DMS 273 treated with DMSO at 0.1 percent for 48 hours (cell line): ENCODE measurements at places on chromosomes 16 and 17.

- DNase-seq = no peak
Measured at GRCh38 chr16:73026754-73027684, 20.9 kb downstream of the ZFHX3 start.

GRCh38 chr16:15536843-15537242 lies 102.5 kb downstream of the BMERB1 start:
- peak; percentile 86 for DNase-seq

DNA sequence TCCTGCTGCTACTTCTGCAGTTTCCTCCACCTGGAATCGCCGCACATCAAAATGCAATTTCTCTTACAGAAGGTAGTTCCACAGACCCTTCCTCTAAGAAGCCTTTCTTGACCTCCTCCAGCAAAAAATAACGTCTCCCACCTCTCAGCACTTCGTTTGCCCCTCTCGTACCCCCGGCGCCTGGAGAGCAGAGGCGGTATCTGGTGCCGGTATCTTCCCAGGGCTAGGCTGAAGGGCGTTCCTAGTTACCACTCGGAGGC lies 482 bp downstream of the DCTPP1 start:
- DNase-seq = no peak

GRCh38 chr16:50430076-50430475 lies 61.3 kb upstream of the BRD7 start:
- no peak for DNase-seq

- no peak for DNase-seq
Measured at GRCh38 chr17:35132099-35132498, 10.0 kb downstream of the NLE1 start.

DNA sequence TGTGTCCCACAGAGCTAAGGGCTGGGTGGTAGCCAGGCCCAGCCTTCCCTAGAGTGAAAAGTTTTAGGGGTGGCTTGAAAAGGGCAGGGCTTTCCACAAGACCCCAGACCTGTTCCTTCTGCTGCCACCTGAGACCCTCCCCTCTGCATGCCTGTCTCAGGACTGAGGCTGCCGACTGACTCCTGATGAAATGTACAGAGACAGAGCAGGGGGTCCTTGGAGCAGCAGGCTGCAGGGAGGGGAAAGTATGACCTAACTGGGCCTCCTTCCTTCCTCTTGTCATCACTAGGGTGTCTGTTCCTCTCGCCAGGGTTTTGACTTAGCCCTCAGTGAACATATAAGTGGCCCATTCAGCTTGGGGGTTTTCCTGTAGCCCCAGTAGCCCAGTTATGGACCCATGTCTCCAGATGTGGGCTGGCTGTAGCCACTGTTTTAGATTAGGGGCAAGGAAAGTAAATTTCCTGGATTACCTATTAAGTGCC lies 14.9 kb upstream of the NFATC3 start:
- DNase-seq = no peak

- no peak for DNase-seq
Measured at GRCh38 chr17:48578616-48579470, 693 bp upstream of the HOXB4 start.

- DNase-seq = peak; percentile 14
Measured at GRCh38 chr17:2892305-2892971, 96.2 kb downstream of the RAP1GAP2 start.

GRCh38 chr16:65624229-65624628 lies 502.4 kb upstream of the CDH11 start:
- no peak for DNase-seq

DNA sequence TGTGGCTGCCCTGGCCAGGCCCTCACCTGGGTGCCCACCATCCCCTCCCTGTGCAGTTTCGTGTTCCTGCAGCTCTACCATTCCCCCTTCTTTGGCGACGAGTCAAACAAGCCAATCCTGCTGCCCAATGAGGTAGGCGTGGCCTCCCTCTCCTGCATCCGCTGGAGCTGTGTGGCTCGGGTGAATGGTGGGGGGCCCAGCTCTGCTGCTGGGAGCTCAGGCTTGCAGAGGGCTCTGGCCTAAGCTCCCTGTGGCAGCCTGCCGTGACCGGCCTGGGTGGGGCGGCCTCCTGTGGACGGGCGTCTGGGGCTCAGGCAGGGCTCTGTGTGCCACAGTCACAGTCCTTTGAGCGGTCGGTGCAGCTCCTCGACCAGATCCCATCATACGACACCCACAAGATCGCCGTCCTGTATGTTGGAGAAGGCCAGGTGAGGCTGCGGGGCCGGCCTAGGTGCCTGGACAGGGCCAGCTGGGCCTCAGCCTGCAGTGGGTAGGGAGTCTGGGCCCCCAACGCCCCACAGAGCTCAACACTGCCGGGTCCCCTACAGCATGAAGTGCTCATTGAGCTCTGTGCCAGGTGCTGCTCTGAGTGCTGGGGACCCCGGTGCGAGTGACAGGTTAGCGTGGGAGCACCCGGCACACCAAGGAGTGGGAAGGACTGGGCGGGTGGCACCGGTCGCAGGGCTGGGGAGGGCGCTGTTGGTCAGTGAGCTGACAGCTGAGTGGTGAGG lies 37.3 kb downstream of the TSC2 start:
- no peak for DNase-seq

GRCh38 chr16:66346221-66346620 lies 20.3 kb upstream of the CDH5 start:
- no peak for DNase-seq

DNA sequence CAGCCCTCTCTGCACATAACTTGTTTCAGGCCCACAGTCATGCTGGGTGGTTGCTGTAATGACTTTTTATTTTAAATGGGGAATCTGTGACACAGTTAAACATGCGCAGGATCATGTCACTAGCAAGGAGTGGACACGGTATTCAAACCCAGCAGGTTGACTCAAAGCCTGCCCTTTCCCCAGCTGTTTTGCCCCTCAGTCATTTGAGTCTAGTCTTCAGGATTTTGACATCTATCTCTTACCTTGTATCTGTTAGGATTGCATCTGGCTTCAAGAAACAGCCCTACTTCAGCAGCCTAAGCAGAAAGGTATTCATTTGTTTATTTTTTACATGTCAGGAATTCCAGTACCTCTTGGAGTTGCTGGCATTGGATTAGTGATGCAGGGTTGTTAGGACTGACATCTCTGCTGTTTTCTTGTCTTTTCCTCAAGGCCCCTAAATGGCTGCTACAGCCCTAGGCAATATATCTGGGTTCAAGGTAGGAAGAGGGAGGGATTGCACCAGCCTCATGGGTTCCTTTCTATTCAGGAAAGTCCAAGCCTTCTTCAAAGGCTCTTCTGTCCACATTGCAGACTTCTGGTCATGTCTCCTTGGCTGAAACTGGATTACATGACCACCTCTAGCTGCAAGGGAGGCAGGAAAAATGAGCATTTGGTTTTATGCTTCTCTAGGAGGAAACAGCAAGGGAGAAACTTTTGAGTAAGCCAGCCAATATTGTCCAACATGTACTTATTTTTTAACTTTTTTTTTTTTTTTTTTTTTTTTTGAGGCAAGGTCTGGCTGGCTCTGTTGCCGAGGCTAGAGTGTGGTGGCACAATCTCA lies 22.8 kb downstream of the ABCC1 start:
- no peak for DNase-seq

DNA sequence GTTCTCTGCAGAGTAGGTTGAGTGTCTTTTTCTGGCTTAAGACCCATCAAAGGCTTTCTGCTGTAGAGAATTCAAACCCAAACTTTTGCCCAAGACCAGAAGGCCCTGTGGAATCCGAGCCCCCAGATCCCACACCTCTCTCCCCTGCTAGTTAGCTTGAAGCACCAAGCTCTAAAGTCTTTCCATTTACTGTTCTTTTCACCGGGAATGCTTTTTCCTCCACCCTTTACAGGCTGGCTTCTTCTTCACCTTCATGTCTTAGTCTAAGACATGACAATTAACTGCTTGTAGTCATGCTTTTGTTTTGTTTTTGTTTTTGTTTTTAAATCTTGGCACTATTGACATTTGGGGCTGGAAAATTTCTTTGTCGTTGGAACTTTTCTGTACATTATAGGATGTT lies 15.5 kb downstream of the HSD17B2 start:
- DNase-seq = no peak

DNA sequence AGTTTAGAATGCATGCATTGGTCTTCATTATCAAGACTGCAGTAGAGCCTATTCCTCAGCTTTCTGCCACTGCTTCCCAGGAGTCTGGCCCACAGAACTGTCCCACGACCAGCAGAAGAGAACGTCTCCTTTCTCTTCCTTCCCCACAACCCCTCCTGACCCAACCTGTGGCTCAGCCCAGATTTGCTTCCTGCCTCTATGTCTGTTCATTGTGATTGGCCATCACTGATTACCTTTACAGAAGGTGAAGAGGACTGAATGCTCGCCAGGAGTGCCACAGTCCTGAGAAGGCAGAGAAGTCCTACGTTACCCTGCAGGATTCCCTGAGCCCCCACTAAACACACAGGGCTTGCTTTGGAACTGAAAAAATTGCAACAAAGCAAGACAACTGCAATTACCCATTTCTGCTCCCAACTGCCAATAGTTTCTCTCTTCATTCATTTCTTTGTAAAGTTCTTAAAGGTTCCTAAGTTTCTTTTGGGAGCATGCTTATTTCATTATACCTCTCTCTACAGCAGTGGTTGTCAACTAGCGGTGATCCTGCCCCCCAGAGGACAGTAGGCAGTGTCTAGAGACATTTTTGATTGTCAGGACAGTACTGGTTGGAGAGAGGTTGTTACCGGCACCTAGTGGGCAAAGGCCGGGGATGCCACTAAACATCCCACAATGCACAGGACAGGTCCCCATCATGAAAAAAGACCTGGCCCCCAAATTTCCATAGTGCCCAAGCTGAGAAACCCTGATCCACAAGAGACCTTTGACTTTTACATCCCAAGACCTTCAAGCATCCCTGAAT lies 4.5 kb upstream of the NAT9 start:
- DNase-seq = peak; percentile 36

DNA sequence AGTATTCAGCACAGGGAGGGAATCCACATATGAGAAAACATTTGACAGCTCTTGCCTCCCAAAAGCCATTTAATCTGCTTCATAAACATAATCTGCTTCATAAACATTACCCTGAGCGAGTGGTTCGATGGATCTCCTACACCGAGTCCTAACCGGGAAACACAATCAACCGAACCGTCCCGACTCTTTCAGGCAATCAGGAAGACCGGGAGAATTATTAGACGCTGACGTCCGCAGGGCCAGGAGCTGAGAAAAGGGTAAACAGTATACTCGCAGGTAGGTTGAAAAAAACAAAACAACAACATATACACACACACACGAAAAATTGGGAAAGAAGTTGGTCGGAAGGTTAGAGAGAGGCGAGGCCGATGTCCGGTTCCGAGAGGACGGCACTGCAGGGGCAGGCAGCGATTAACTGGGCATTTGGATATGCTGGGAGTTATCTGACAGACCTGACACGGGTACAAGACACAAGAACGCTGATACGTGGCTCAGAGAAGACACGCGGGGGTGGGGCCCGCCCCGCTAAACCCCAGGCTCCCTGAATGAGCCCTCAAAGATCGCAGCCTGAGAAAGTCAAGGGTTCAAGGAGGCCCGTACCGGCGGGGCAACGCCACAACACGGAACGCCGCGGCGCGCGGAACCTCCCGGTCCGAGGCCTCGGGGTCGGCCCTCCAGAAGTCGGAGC lies 585 bp downstream of the AP1G1 start:
- no peak for DNase-seq

DNA sequence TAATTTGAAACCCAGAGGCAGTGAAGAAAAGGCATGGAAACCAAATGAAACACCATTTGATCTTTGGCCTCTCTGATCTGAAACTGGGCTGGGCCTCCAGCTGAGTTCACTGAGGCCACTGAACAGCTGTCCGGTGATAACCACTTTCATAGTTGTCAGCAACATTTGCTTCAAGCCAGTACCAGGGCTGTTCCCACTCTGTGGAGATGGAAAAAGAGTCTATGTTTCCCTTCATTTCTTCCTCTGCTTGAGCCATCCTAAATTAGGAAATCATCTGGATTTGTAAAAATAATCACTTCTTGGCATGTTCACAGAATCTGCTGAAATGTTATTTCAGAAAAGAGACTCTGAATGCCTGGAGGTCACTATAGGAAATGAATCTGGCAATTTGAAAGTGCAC lies 119.3 kb downstream of the STX8 start:
- DNase-seq = no peak

DNA sequence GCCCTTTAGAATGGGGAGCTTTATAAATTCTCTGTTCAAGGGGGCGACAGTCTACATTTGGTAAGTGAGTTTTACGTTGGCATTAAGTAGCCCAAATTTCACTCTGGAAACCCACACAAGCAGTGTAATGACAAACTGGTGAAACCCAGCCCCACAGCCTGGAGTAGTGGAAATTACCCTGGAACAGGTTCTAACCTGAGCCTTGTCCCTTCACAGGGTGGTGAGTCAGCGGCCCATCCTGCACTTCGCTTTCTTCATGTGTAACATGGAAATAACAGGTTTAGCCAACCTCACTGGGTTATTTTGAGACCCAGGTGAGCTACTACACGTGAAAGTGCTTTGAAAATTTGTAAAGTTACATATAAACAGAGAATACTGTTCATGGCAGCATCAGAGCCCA lies 3.5 kb upstream of the TLCD3A start:
- no peak for DNase-seq

DNA sequence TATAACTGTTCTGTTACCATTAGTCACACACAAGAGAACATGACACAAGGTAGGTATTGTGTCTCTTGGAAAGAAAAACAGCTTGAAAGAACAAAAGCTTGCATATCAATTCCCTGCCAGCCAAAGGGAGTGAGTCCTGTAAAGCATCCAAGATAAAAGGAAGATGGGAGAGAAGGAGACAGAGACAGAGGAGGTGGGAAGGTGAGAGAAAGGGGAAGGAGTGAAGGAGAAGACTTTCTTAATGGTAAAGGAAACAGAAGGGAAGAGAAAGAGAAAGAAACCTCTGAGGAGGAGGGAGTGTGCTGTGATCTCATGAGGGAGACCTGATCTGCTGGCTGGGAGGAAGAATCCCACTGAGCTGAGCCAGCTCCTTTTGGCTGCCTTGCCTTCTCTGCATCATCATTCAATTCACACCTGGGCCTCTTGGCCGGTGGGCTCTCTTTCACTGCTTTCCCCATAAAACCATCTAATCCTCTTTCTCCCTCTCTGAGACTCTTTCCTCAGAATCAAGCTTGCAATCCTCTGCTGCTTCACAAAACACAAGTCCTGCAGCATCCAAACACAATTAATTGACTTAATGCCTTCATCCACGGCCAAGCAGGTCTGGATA lies 271.6 kb downstream of the ABCC12 start:
- no peak for DNase-seq
